ENCODE measurements at places on chromosomes 5 and 9.

DNA sequence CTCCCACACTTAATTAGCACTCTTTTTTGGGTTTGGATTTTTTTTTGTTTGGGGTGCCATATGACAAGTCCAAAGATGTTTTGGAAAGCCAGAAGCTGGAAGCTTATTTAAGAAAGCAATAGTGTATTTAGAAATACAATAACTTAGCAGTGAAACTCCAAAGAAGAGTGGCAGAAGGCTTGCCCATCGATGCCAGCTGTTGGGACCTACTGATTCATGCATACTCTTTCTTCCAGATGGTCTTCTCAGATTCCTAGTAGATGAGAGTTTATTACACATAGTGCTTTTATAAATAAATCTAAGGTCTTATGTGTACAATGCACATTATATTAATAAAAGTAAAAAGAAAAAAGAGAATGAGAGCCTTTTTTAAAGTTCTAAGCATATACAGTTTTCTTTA lies 374.6 kb downstream of the OSTF1 start:
- no peak for DNase-seq

DNA sequence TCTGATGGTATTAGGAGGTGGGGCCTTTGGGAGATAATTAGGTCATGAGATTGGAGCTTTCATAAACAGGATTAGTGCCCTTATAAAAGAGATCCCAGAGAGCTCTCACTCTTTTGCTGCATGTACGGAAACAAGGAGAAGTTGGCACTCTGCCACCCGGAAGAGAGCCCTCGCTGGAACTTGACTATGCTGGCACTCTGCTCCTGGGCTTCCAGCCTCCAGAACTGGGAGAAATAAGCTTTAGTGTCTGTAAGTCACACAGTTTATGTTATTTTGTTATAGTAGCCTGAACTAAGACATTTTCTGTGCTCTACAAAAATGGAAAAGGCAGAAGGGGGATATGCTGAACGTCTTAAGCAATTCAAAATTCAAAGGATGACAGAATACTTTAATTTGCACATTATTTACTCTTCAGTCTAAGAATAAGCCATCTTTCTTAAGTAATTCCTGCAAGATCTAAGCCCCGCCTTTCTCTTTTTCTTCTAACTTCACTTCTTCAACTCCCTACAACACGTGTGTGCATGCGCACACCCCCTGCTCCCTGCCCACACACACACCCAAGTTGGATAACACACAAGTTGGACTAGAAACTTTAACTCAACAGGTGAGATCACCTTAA lies 17.3 kb downstream of the NFIB start:
- DNase-seq = no peak

DNA sequence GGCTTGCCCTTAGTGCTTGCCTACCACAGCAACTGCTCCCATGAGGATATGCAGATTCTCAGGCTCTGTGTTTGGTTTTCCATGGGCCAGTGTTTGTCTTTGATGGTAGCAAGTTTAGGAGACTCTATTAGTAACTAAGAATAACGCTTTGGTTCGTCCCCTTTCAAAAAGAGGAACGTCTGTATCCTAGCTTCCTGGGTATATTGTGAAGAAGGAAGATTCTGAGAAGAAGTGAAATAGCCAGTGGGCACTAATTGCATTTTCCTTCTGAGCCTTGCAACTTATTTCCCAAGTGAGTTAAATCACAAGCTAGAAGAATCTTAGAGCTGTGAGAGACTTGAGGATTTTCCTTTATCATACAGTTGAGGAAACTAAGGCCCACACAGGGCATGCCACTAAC lies 376.8 kb downstream of the PIK3R1 start:
- no peak for DNase-seq

- DNase-seq = no peak
These were observed 10.6 kb downstream of the AFAP1L1 start for GRCh38 chr5:149282027-149282965.

- no peak for DNase-seq
These were observed 26.1 kb downstream of the TIMD4 start for GRCh38 chr5:156936972-156937371.

DNA sequence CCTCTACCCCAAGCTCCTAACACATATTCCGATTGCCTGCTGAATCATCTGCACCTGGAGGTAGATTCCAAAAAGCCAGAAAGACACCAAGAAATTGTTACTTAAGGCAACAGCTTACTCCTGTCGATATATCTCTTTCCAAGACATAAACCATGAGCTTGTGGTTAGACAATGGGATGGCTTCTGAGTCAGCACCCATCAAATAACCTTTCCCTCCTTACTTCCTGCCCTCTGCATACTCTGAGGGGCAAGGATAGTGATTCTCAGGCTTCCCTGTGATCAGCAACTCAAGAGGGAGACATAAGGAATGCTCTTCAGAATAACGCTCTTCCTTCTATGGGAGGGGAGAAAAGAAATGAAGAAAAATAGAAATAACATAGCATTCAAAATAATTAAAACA lies 70.9 kb downstream of the TMEM215 start:
- DNase-seq = no peak
